Activated naive CD4-positive, alpha-beta T cell treated with anti-CD3 and anti-CD28 coated beads, Interleukin-2, amount 50 U/mL, for 16 hours (primary cell): ENCODE measurements at places on chromosomes 5 and 9.

DNA sequence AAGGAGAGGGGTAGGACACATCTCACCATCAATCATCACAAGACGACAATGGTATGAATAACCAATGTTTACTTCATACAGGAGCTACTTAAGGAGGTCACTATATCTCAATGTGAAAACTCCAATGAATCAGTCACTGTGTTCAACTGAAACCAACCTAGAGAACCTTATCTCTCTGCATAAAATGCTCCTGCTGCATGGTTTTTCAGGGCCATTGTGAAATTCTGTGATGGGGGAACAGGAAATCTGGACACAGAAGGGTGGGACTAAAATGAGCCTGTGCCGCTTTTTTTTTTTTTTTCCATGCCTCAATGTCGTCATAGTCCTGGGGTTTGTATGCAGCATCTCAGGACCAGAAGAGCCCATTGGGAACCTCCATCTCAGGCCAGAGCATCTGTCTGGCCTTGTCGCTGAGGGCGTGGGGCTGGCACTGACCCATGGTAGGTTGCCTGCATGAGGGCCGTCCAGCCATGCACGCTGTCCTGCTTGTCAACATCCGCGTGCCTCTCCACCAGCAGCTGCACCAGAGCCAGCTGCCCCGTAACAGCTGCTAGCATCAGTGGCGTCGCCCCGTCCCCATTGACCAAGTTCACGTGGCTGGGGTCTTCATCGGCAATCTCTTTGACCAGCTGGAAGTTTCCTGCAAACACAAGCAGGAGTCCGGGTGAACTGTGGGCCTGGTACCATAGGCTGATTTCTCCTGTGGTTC lies 12.7 kb downstream of the ANKS6 start:
- DNase-seq: no peak

DNA sequence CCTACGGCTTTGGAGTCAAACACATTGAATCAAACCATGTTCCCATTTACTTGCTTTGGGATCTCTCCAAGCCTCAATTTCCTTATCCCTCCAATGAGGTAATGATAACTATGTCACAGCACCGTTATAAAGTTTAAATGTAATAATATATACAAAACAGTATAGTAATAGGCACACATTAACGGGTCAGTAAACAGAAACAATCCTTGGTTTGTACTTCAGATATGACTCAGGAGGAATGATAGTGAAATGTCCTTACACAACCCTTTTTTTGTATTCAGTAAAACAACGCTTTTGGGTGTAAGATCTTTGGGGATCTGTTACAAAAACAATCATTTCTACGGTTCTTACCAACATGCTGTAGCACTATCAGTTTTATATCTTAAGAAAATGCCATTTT lies 178.5 kb upstream of the GNA14 start:
- no peak for DNase-seq

DNA sequence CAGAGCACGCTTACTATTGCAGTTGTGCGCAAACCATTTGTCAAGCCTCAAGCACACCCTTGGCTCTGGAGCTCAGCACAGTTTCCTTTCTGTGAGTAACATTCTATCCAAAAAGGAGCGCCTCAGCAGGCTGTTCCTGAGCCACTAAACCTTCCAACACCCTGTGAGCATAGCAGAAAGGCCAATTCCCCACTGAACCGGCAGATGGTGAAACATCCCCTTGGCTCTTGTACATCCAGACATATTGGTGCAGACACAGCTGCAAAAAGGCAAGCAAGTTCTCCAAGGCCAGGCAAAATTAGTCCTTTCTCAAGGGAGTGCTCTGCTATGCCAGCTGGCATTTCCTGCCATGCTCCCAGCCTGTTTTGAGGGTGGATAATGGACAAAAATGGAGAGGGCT lies 44.1 kb upstream of the CEMIP2 start:
- no peak for DNase-seq

DNA sequence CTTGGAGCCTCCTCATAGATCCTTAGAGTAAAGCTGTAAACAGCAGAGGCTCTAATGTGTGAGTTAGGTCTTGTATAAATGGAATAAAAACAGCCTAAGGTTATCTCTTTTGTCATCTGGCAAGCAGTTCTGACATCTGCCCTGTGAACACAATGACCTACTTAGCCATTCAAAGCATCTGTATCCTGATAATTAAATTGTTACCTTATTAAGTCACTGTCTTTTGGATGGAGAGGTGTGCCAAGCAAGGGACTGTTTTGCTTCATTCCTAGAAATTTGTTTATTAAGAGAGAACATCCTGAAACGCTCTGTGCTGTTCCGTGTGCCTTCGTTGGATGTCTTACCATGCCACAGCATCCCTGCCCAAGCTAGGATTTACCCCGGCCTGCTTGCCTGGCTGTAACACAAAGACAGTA lies 1.5 kb downstream of the LSM11 start:
- DNase-seq: no peak

DNA sequence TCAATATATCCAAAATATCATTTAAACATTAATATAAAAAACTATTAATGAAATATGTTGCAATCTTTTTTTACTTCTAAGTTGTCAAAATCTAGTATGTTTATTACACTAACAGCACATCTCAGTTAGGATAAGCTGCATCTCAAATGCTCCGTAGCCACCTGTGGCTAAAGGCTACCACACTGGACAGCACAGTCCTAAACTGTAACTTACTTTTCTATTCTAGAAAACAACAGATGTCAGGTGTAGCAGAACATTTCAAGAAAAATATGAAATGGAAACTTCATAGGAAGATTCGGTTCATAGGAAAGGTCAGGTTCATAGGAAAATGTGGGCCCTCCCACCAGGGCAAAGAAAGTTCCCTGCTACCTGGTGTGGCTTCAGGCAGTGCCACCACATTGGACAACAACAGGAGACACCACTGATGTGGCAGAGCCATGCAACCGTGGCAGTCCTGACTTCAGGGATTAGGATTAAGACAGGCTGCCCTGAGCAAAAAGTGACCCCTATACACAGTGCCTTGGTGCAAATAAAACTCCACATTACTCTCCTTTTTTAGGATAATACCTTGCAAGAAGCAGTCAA lies 197.8 kb upstream of the NR4A3 start:
- DNase-seq: no peak

DNA sequence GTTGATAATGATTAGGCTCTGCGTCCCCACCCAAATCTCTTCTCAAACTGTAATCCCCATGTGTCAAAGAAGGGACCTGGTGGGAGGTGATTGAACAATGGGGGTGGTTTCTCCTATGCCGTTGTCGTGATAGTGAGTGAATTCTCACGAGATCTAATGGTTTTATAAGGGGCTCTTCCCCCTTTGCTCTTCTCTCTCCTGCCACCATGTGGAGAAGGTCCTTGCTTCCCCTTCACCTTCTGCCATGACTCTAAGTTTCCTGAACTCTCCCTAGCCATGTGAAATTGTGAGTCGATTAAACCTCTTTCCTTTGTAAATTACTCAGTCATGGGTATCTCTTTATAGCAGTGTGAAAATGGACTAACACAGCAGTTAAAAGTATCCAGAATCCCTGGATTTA lies 715.2 kb upstream of the DMAC1 start:
- no peak for DNase-seq

GRCh38 chr9:15306068-15306756 lies 804 bp downstream of the TTC39B start:
- peak; percentile 45 for DNase-seq

DNA sequence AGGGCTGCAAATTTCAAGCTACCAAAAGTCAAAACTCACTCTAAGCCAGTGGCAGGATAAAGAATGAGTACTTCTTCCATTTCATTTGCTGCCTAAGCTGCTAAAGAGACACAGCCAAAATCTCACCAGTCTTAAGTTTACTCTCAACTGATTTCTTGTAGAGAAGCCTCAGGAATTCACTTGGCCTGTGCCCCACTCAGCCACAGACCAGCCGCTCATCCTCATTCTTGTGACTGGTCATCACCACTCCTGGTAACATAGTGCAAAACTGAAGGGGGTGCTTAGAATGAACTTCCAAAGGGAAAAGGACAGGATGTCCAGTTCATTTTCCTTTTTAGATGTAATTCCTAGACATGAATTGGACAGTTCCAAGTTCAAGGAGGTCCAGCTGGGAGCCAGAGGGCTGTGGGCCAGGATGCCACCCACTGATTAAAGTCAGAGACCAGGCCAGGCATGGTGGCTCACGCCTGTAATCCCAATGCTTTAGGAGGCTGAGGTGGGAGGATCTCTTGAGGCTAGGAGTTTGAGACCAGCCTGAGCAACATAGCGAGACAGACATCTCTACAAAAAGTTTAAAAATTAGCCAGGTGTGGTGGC lies 72.7 kb upstream of the RANBP3L start:
- no peak for DNase-seq
